ENCODE measurements at places on chromosomes 3 and 15. TPM values are rescaled to one million over a fixed set of nuclear protein-coding genes. Genes with fewer than 3 reads are reported as not detected.

- H3K4me1 ChIP-seq, result no peaks in the 10 kb centered on the region
- no peak overlapping the region for H3K27ac ChIP-seq
- H3K4me3 ChIP-seq, result no peak overlapping the region
- no peak for DNase-seq
- peaks cover 7% of the 10 kb centered on the region for H3K27me3 ChIP-seq
These were observed 240.4 kb downstream of the RBMS3 start for GRCh38 chr3:29521293-29521692.

GRCh38 chr3:61682671-61683548, 121.5 kb downstream of the PTPRG start:
- no peak overlapping the region for H3K27ac ChIP-seq
- peaks cover 5% of the 10 kb centered on the region for H3K4me1 ChIP-seq
- no peak overlapping the region for H3K4me3 ChIP-seq
- H3K36me3 ChIP-seq, result no peaks in the 10 kb centered on the region
- H3K27me3 ChIP-seq, result peaks cover 8% of the 10 kb centered on the region

- H3K27me3 ChIP-seq, result no peaks in the 10 kb centered on the region
- no peak overlapping the region for H3K27ac ChIP-seq
- H3K4me1 ChIP-seq, result peaks cover 18% of the 10 kb centered on the region
- no peak overlapping the region for H3K4me3 ChIP-seq
- DNase-seq, result no peak
- no peaks in the 10 kb centered on the region for H3K36me3 ChIP-seq
These were observed 256.6 kb upstream of the CFAP20DC start for GRCh38 chr3:59306436-59306835.

GOLGA8S gene
- total RNA-seq, result 0.18 TPM

GRCh38 chr3:72312339-72312738, 527.4 kb upstream of the PROK2 start:
- no peaks in the 10 kb centered on the region for H3K27me3 ChIP-seq
- H3K4me1 ChIP-seq, result peaks cover 21% of the 10 kb centered on the region
- H3K4me3 ChIP-seq, result no peak overlapping the region
- no peak overlapping the region for H3K27ac ChIP-seq
- DNase-seq, result no peak

All from activated naive CD8-positive, alpha-beta T cell treated with anti-CD3 and anti-CD28 coated beads for 36 hours (primary cell).